Spinal cord (tissue), 10 donors: ENCODE measurements at places on chromosomes 16 and 17. TPM values are rescaled to one million over a fixed set of nuclear protein-coding genes. Genes with fewer than 3 reads are reported as not detected.

DNA sequence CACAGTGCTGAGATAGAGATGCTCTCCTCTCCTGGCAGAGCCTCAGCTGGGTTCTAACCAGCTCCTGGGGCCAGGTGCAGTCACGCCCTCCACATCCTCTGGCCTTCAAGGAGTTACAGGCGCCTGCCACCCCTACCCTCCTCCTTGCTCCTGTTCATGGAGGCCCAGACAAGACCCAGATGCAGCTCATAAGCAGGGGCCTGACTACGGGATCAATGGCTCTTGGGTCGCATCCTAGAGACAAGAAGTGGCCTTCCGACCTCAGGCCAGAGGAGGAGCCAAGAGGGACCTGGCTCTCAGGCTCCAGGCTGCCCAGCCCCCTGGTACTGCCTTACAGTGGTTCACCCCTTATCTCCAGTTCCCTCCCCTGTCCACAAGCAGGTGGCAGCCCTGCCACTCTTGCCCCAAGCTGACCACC is 23.0 kb downstream of the ARHGAP27 start:
- peak overlapping the region; percentile 21 for H3K4me3 ChIP-seq

- H3K4me1 ChIP-seq: no peaks in the 10 kb centered on the region
- DNase-seq: no peak
Measured at GRCh38 chr16:27839419-27839818, 224.1 kb downstream of the GSG1L start.

- no peak overlapping the region for H3K27ac ChIP-seq
- no peak for DNase-seq
- H3K27me3 ChIP-seq: no peaks in the 10 kb centered on the region
- no peaks in the 10 kb centered on the region for H3K4me1 ChIP-seq
Measured at GRCh38 chr17:35870906-35871819, 2.5 kb upstream of the HEATR9 start.

GRCh38 chr17:81171941-81172340 is 5.9 kb upstream of the AATK start:
- peaks cover 14% of the 10 kb centered on the region for H3K4me1 ChIP-seq
- peaks cover 5% of the 10 kb centered on the region for H3K36me3 ChIP-seq
- DNase-seq: no peak
- no peak overlapping the region for H3K4me3 ChIP-seq
- H3K27ac ChIP-seq: no peak overlapping the region
- H3K27me3 ChIP-seq: no peaks in the 10 kb centered on the region

GRCh38 chr16:81123092-81123852 is 27.1 kb upstream of the GCSH start:
- DNase-seq: no peak
- H3K4me1 ChIP-seq: no peaks in the 10 kb centered on the region
- no peak overlapping the region for H3K27ac ChIP-seq
- no peaks in the 10 kb centered on the region for H3K36me3 ChIP-seq
- H3K4me3 ChIP-seq: no peak overlapping the region

- H3K27ac ChIP-seq: peak overlapping the region; percentile 82
- H3K4me1 ChIP-seq: peaks cover 70% of the 10 kb centered on the region
- peak overlapping the region; percentile 64 for H3K4me3 ChIP-seq
- no peaks in the 10 kb centered on the region for H3K27me3 ChIP-seq
- peaks cover 44% of the 10 kb centered on the region for H3K36me3 ChIP-seq
- no peak for DNase-seq
Measured at GRCh38 chr17:28725166-28725659, 820 bp downstream of the TLCD1 start.

DNA sequence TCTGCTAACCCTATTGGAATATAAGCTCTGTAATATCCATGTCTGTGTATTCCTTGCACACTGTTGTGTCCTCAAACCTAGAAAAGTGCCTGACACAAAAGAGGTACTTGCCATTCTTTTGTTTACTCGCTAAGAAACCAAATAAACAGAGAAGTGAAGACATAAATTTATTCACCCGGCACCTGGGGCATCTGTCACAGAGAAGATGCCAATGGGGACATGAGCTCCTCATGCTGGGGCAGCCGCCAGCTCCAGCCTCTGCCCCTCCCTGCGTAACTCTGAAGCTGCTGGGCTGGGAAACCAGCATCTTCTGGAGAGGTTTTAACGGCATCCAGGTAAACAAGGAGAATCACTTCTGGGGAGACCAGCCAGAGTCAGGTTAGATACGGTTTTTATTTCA is 15.1 kb upstream of the CDRT4 start:
- no peak for DNase-seq
- H3K27ac ChIP-seq: no peak overlapping the region
- H3K4me3 ChIP-seq: no peak overlapping the region
- H3K36me3 ChIP-seq: peaks cover 2% of the 10 kb centered on the region

DNA sequence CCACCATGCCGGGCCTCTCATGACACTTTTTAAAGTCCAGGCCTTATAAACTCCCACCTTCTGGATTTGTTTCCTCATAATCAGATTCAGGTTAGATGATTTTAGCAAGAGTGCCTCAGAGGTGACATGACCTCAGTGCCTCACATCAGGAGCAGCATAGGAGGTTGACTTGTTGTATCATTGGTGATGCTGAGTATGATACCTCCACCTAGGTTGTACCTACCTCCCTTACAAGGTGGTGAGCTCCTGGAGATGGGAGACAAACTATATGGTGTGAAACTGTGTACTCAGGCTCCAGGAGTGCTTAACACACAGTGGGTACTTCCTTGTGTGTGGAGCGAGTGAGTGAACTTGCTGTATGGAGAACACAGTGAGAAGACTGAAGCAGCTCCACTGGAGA is 18.6 kb downstream of the NDUFAB1 start:
- H3K27ac ChIP-seq: no peak overlapping the region
- H3K4me1 ChIP-seq: peaks cover 4% of the 10 kb centered on the region
- no peak for DNase-seq
- H3K27me3 ChIP-seq: no peaks in the 10 kb centered on the region

DNA sequence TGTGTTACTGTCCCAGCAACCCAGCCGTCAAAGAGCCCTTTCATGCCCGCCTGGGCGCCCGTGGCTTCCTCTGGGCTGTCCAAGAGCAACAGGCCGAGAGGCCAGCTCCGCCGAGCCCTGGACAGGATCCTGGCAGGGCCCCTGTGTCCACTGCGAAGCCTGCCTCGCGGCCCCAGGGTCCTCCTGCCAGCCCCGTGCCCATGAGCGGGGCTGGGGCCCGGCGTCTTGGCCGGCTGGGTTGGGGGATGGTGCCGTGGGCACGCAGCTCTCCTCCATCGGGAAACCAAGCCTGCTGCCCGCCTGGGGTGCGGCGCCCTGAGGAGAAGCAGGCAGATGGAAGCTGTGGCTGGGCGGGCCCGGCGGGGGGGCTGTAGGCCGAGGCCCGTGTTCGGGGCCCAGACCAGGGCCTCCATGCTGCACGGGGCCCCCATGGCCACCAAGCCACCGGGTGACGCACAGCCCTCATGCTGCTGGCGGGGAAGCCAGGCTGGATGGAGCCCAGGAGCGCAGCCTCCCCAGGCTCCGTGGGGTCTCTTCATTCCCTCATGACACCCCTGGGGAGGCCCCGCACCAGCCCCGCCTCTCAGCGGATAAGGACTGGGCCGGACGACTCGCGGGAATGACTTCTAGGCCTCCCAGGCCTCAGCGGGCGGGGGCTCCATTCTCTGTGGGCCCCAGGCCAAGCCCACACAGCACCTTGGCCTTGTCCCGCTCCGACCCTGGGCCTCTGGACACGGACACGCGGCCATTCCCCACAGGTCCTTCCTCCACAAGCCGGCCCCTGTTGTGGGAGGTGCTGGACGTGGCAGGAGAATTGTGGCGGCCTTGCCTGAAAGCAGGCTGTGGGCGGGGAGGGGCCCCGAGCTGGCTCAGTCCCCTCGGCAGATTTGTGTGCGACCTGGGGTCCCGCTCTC is at the start of gene C1QTNF8:
TSS of gene C1QTNF8 (minus strand) at position 76 of the 914 bp plus-strand sequence. CDS start 1,322 bp downstream, outside the sequence.
- peaks cover 58% of the 10 kb centered on the region for H3K4me1 ChIP-seq
- no peak within 1 kb of the TSS for H3K4me3 ChIP-seq
- peaks cover 5% of the 10 kb centered on the region for H3K36me3 ChIP-seq
- DNase-seq: no peak
- no peaks in the 10 kb centered on the region for H3K27me3 ChIP-seq

DNA sequence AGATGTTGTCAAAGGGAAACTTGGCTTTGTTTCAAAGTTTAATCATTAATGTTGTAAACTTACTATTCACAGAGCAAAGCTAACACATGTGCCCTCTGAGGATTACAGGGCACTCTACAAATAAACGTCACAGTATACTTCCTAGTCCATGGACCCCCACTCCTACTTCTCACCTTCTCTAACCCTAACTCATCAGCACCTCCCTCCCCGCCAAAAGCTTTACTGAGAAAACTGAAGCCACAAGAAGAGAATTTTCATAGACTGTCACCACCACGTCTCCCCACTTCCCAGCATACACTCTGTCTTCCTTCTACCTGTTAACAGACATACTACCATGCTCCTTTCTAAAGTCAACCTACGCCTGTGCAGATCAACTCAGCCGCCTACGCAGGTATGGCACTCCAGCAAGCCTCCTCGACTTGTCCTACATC is 29.0 kb downstream of the HELZ start:
- H3K27ac ChIP-seq: no peak overlapping the region
- peaks cover 23% of the 10 kb centered on the region for H3K36me3 ChIP-seq
- H3K4me3 ChIP-seq: no peak overlapping the region
- DNase-seq: no peak
- no peaks in the 10 kb centered on the region for H3K4me1 ChIP-seq

GRCh38 chr16:3481696-3482658 is 13.3 kb downstream of the C16orf90 start:
- no peak overlapping the region for H3K4me3 ChIP-seq
- H3K36me3 ChIP-seq: peaks cover 83% of the 10 kb centered on the region
- DNase-seq: no peak
- H3K4me1 ChIP-seq: no peaks in the 10 kb centered on the region
- H3K27ac ChIP-seq: no peak overlapping the region

- DNase-seq: no peak
- peaks cover 2% of the 10 kb centered on the region for H3K27me3 ChIP-seq
- no peaks in the 10 kb centered on the region for H3K4me1 ChIP-seq
- H3K4me3 ChIP-seq: no peak overlapping the region
- H3K27ac ChIP-seq: no peak overlapping the region
- H3K36me3 ChIP-seq: no peaks in the 10 kb centered on the region
Measured at GRCh38 chr17:74691151-74691550, 21.6 kb downstream of the CD300LF start.

Gene KRT40
- not detected for total RNA-seq

Gene KRTAP4-9
- total RNA-seq: not detected

Gene GAST
- total RNA-seq: not detected

Gene RNF222
- total RNA-seq: not detected

Gene CHRNE
- 0.99 TPM for total RNA-seq

Gene CCL3
- 6.0 TPM for total RNA-seq
